ENCODE measurements at places on chromosomes 3 and 15. TPM values are rescaled to one million over a fixed set of nuclear protein-coding genes. Genes with fewer than 3 reads are reported as not detected.

Gene PIGZ
- total RNA-seq, result 0.76 TPM

Gene TXNRD3
- 4.5 TPM for total RNA-seq

Gene LRRC3B
- total RNA-seq, result not detected

Gene C2CD4A
- 1.0 TPM for total RNA-seq

Gene CSPG4
- total RNA-seq, result not detected

Gene ZNF660
- 1.2 TPM for total RNA-seq

Gene ATP2B2
- not detected for total RNA-seq

Gene TGM5
- total RNA-seq, result 0.11 TPM

Gene DPPA4
- total RNA-seq, result 1.4 TPM

Gene ZCWPW2
- total RNA-seq, result not detected

Gene PLCB2
- total RNA-seq, result 58.8 TPM

Gene GOLGA8O
- total RNA-seq, result 1.1 TPM

DNA sequence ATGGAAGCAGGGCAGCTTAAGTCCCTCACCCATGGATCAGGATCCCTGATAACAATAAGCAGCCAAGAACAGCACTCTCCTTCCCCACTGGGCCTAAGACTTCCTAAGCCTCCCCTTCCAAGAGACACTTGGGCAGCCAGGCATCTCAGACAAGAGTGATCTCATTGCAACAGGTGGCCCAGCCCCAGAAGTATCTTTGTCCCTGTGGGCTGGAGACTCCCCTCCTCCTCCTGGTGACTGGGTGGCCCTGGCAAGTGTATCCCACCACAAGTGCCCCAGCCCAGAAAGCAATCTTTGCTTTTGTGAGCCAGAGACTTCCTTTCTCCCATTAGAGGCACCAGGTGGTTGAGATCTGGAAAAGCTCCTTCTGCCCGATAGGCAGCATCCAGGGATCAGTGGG lies 40.7 kb upstream of the POMGNT2 start:
- no peak for DNase-seq
- no peaks in the 10 kb centered on the region for H3K36me3 ChIP-seq
- H3K4me3 ChIP-seq, result no peak overlapping the region
- peaks cover 3% of the 10 kb centered on the region for H3K27me3 ChIP-seq
- H3K27ac ChIP-seq, result no peak overlapping the region

GRCh38 chr3:97991293-97991682 lies 19.1 kb upstream of the RIOX2 start:
- H3K27ac ChIP-seq, result no peak overlapping the region
- no peak overlapping the region for H3K4me3 ChIP-seq
- H3K27me3 ChIP-seq, result no peaks in the 10 kb centered on the region
- peak; percentile 27 for DNase-seq
- H3K4me1 ChIP-seq, result peaks cover 13% of the 10 kb centered on the region
- no peaks in the 10 kb centered on the region for H3K36me3 ChIP-seq

GRCh38 chr15:78338781-78339180 lies 1.4 kb upstream of the CRABP1 start:
- H3K4me3 ChIP-seq, result no peak overlapping the region
- H3K4me1 ChIP-seq, result no peaks in the 10 kb centered on the region
- no peaks in the 10 kb centered on the region for H3K36me3 ChIP-seq
- H3K27ac ChIP-seq, result no peak overlapping the region
- no peak for DNase-seq

DNA sequence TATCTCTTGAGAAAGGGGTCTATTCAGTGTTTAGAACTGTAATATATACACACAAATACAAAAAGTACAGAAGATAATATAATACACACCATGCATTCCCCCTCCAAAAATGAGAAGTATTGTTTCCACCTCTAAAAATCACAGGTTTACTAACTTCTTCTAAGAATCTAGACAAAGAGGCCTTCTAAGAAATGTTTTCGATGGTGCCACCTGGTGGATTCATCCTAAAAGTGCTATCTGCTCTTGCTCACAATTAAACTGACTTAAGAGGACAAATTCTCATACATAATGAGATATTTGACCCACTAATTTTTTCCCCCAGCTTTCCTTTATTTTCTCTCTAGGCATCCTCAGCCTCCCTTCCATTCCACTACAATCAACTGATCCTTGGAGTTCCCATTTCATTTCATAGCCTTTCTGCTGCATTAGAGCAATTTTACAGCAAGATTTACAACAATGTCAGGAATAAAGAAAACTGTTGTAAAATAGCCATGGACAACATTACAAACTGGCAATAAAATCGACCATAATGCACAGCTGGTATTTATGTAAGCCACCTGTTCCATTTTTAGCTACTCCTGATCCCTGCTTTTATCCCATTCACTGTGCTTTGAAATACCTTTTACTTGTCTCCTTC lies 124.6 kb downstream of the ARRDC4 start:
- peak; percentile 51 for DNase-seq
- H3K27ac ChIP-seq, result no peak overlapping the region
- no peaks in the 10 kb centered on the region for H3K27me3 ChIP-seq
- H3K4me3 ChIP-seq, result no peak overlapping the region
- H3K36me3 ChIP-seq, result no peaks in the 10 kb centered on the region

DNA sequence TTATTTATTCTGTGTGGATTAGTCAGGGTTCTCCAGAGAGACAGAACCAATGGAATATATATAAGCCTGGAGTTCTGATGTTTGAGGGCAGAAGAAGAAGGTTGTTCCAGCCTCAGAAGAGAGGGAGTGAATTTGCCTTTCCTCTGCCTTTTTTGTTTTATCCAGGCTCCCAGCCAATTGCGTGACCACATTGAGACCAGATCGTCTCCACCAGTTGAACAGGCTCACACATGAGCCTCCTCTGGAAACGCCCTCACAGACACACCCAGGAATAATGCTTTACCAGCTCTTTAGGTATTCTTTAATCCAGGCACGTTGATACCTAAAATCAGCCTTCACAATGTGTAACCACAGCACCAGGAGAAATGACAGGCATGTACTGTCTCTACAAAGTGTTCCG lies 923.1 kb downstream of the TBL1XR1 start:
- H3K27me3 ChIP-seq, result no peaks in the 10 kb centered on the region
- no peaks in the 10 kb centered on the region for H3K4me1 ChIP-seq
- DNase-seq, result no peak
- no peak overlapping the region for H3K27ac ChIP-seq

DNA sequence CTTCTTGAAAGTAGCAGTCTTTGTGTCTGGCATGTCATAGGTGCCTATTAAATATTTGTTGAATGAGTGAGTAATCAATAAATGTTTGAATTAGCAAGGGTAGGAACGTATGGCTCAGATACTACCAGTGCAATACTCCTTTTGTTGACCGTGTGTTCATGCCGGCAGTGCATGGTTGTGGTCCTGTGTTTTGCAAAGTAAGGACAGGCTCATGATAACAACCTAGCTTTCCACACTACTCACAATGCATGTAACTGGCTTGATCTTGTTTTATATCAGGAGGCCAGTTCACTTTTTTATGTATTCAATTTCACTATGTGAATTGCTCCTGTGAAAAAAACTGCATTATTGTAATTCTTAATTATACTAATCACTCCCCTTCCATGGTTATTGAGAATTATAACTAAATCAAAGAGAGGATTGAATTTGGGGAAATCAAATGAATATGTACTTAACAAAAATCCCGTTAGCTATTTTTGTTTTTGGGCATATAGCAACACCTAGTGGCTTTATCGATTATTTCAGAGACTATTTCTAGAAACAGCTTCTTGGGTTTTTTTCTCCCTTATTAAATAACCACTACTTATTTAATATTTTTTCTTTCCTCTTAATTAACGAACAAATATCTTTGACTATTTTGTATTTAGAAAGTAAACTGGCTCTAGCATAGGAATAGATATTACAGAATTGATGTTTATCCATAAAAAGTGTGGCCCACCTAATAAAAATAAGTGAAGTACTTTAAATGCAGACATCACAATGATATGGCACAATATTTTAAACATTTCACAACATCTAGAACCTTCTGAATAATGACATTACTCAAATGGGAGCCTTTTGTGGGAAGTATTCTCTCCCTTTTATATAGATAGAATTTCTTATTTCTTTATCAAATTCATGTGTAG lies 218.5 kb downstream of the BBX start:
- no peak overlapping the region for H3K4me3 ChIP-seq
- peaks cover 9% of the 10 kb centered on the region for H3K36me3 ChIP-seq
- no peaks in the 10 kb centered on the region for H3K27me3 ChIP-seq
- H3K27ac ChIP-seq, result no peak overlapping the region
- no peaks in the 10 kb centered on the region for H3K4me1 ChIP-seq

DNA sequence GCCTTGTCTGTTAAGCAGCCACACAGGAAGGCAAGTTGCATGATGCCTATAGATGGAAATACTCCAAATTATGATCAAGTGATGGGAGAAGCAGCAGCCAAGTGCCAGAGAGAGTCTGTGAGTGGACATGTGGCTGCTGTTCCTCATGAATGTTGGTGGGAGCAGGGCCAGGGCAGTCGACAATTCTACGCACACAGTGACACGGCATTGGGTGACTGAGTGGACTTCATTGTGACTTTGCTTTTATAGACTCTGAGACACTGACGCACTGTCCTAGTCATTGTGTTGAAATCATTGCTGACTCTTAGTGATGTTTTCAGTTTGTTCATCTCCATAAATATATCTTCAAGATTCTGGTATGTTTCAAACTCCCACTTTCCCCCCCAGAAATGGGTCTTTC lies 246.3 kb upstream of the SEMA6D start:
- no peak for DNase-seq
- no peaks in the 10 kb centered on the region for H3K27me3 ChIP-seq
- H3K4me1 ChIP-seq, result no peaks in the 10 kb centered on the region
- no peaks in the 10 kb centered on the region for H3K36me3 ChIP-seq
- H3K4me3 ChIP-seq, result no peak overlapping the region

GRCh38 chr3:101195951-101196713 lies 124.2 kb downstream of the IMPG2 start:
- peaks cover 8% of the 10 kb centered on the region for H3K27me3 ChIP-seq
- DNase-seq, result no peak
- H3K27ac ChIP-seq, result no peak overlapping the region

- H3K27ac ChIP-seq, result no peak overlapping the region
- H3K36me3 ChIP-seq, result no peaks in the 10 kb centered on the region
- no peaks in the 10 kb centered on the region for H3K4me1 ChIP-seq
- H3K27me3 ChIP-seq, result peaks cover 6% of the 10 kb centered on the region
- no peak overlapping the region for H3K4me3 ChIP-seq
These were observed 133.0 kb downstream of the FBLN2 start for GRCh38 chr3:13681931-13682330.

DNA sequence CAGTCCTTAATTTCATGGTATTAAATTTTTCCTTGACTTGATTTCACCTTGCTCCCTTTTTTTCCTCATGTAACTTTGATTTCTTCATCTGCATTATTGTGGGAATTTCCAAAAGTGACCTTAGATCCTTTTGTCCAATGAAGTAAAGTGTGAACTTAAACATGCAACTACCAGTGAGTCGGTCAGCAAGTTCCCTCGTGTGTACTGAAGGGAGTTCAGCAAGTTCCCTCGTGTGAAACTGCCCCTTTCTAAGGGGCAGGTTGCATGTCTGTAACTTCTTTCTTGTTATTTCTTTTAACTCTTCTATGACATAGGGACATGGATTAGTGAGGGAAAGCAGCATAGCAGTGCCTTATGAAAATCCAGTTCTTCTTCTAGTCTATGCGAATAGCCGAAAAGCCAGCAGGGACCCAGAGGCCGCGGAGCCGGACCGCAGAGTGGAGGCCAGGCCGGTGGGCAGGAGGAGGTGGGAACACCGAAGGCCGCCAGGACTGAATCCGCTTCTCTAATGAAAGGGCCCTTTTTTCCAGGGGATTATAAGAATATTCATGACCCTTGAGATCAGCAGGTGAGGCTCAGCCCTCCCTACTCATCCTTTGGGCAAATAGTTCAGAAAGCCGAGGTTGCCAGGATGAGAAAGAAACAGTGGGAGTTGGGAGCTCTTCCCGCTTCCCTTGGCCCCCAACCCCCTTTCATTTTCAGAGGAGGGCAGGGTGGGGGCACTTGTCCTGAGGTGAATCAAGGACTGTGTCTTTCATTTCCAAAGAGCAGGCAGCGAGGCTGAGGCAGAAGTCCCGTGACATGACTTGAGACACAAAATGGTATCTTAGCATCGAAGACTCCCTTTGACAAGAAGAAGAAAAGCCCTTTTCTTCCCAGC lies 117.5 kb downstream of the OPA1 start:
- no peaks in the 10 kb centered on the region for H3K4me1 ChIP-seq
- peaks cover 10% of the 10 kb centered on the region for H3K36me3 ChIP-seq
- no peak overlapping the region for H3K27ac ChIP-seq
- no peaks in the 10 kb centered on the region for H3K27me3 ChIP-seq
- DNase-seq, result no peak

DNA sequence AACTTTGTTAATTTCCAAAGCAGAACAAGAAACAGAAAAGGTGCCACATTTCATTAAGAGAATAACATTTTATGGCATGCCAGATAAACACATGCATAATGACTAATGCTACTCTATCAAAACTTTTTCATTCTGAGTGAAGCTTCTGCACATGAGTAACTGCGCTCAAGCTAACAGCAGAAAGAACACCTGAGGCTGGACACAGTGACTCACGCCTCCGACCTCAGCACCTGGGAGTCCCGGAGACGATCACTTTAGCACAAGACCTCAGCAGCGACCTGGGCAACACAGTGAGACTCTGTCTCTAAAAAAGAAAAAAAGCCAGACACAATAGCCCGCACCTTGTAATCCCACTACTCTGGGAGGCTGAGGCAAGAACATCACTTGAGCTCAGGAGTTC lies 70.6 kb downstream of the ACAP2 start:
- no peak overlapping the region for H3K4me3 ChIP-seq
- peaks cover 20% of the 10 kb centered on the region for H3K36me3 ChIP-seq
- no peak overlapping the region for H3K27ac ChIP-seq
- no peaks in the 10 kb centered on the region for H3K4me1 ChIP-seq
- no peaks in the 10 kb centered on the region for H3K27me3 ChIP-seq

- no peaks in the 10 kb centered on the region for H3K36me3 ChIP-seq
- H3K4me3 ChIP-seq, result no peak overlapping the region
- H3K4me1 ChIP-seq, result no peaks in the 10 kb centered on the region
- H3K27ac ChIP-seq, result no peak overlapping the region
- no peaks in the 10 kb centered on the region for H3K27me3 ChIP-seq
These were observed 127.8 kb upstream of the P2RY1 start for GRCh38 chr3:152706991-152707713.

DNA sequence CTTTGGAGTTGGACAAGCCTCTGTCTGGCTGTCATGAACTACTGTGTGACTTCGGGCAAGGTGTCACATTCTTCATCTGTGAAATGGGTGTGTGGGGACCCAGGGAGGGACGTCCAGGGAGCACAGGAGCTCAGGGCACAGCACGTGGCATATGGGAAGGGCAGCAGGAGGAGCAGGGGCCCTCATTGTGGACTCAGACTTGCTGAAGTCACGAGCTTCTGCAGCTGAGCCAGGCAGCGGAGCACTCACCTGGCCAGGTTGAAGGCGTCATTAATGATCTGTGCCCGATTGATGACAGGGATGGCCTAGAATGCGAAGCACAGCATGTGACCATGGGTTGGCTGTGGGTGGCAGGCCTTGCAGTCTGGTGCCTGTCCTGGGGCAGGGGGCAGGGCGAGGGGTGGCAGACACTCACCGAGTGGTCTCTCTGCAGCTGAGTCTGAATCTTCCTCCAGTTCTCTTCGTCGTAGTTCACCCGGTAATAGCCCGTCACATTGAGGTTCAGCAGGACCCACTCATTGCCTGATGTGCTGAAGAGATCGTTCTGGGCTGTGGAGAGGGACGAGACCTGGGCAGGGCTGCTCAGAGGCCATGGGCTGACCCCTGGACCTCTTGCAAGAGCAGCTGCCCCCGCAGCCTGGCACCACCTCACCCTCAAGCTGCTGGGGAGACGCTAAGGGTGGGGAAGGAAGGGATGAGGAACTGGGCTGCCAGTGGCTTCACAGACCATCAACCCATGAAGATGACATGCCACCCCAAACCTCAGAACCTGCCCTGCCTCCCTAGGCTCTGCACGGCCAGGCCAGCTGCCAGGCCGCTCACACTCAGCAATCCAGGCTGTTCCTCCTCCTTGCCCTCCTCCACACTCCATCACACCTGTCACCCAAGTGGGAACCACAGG lies 15.4 kb downstream of the ANPEP start:
- no peak for DNase-seq
- H3K4me1 ChIP-seq, result no peaks in the 10 kb centered on the region
- H3K27me3 ChIP-seq, result peaks cover 5% of the 10 kb centered on the region
- no peak overlapping the region for H3K4me3 ChIP-seq
- no peaks in the 10 kb centered on the region for H3K36me3 ChIP-seq
- H3K27ac ChIP-seq, result no peak overlapping the region

Measured in activated CD8-positive, alpha-beta T cell treated with anti-CD3 and anti-CD28 coated beads for 36 hours (primary cell).